Right cardiac atrium (tissue), 5 donors: ENCODE measurements at places on chromosomes 3 and 15.

- DNase-seq, result no peak
These were observed 167.5 kb upstream of the IL12A start for GRCh38 chr3:159821110-159821509.

GRCh38 chr3:47859956-47860605 lies 57.1 kb downstream of the DHX30 start:
- DNase-seq, result no peak

- peak; percentile 26 for DNase-seq
These were observed 82.6 kb upstream of the TRIM42 start for GRCh38 chr3:140595295-140595694.

DNA sequence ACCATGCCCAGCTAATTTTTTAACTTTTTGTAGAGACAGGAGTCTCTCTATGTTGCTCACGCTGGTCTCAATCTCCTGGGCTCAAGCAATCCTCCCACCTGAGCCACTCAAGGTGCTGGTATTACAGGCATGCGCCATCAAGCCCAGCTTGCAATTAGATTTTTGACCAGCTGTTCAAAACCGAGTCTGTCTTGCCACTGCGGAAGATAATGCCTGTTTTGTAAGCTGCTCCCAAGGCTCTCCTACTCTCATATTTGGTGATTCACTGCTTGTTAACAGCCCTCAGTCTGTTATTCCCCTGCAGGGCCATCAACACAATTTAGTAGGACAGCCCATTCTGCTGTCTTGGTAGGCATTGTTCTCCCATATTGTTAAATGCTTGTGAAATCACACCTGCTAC lies 17.8 kb upstream of the MCCC1 start:
- no peak for DNase-seq

GRCh38 chr3:20173844-20174410 lies 12.1 kb downstream of the SGO1 start:
- no peak for DNase-seq

DNA sequence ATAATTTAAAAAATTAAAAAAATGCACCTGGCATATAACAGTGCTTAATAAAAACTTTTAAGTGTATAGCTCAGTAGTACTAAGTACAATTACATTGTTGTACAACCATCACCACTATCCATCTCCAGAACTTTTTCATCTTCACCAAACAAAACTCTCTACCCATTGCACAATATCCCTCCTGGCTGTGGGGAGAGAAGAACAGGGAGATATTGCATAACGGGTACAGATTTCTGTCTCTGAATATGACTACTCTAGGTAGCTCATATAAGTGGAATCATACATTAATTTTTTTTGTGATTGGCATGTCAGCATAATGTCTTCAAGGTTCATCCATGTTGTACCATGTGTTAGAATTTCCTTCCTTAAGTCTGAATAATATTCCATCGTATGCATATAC lies 91.0 kb upstream of the PLAAT1 start:
- DNase-seq, result no peak

GRCh38 chr3:63303238-63303637 lies 25.1 kb downstream of the SYNPR start:
- no peak for DNase-seq

- DNase-seq, result no peak
These were observed 49.9 kb downstream of the SLC25A26 start for GRCh38 chr3:66270701-66271100.

DNA sequence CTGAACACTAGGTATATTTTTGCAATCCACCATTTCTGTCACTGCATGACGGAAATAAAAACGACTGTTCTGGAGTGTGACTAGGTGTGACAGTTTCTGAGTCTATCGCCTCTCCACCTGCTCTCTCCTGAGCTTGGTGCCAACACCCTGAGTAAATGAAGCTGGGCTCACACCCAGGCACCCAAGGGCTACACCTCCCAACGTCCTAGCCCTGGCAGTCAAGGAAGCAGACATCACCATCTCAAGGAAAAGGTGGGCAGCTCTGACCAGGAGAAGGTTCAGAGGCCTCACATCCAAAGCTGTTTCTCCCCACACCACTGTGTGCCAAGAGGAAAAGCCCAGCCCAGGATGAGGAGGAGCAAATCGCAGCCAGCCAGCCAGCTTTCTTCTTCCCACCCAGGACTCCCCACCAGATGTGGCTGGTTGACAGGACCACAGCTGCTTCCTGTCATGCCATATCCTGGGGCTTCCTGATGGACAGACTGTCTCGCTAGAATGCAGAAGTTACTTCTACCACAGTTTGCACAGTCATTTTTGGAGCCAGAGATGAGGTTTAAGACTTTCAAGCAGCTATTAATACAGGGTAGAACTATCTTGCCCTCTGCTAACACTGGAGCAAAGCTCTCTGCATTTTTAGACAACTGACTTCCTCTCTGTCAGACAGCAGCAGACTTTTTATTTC lies 3.3 kb downstream of the SCAMP2 start:
- peak; percentile 90 for DNase-seq

DNA sequence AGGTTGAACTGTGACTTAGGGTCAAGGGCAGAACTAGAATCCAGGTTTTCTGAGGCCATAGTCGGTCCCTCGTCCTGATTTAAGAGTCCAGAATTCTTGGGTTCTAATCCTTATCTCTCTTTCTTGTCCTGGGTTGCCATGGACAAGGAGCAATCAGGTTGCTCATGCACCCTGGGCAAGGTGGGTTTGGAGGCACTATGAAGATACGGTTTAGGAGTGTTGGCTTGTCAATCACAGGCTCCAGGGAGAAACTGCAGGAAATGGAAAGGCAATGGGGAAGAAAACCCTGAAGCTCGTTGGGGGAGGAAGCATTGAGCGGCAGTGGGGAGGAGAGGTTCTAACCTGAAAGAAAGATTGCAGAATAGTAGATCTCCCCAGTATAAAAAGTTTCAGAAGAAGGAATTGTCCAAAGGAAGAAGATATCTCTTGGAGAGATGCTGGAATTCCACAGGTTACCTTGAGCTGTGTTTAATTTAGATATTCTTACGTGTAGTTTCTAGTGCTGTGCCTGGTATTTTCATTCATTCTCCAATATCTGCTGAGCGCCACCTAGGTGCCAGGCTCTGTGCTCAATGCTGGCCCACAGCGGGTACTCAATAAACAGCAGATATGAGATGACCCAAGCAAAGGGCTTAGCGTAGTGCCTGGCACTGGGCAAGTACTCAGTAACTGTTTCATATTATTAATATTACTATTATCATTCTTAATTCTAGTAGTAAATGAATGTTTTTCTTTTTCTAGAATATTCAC lies 2.0 kb downstream of the ACAN start:
- DNase-seq, result no peak

GRCh38 chr3:36540888-36541518 lies 160.7 kb downstream of the STAC start:
- no peak for DNase-seq

GRCh38 chr3:156751461-156752025 lies 74.6 kb upstream of the LEKR1 start:
- DNase-seq, result peak; percentile 80

GRCh38 chr15:39629906-39630305 lies 49.0 kb downstream of the THBS1 start:
- DNase-seq, result no peak
